ENCODE measurements at places on chromosomes 2 and 18.

DNA sequence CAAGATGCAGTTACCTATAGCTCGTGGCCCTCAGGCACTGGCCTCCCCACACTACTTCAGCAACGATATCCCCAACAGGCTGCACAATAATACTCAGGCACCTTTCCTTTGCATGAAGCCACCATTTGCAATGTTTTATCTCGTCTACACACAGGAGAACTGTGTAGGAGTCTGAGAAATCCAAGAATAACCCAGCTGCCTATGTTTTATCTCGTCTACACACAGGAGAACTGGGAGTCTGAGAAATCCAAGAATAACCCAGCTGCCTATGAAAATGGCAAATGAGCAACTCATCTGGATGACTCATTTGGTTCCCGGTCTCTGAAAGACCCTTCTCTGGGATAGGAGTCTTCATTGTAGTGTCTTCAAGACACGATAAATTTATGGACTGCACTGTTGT, 18.3 kb upstream of the LNPK start:
- DNase-seq: no peak

DNA sequence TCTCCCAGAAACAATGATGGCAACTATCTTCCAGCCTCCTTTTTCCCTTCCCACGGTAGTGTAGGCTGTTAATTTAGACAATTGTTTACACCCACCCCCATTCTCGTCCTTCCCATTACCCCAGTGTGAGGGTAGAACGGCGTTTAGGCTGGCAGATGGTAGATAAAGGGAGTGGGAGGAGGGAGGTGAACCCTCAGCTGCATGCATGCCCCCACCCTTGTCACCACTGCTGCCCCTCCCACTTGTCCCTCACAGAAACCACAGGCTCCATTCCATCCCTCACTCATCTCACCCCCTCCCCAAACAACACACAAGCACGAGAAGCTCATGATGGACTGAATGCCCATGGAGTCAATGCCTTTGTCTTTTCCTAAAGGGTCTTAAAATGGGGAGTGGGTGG, 107.9 kb upstream of the PARD3B start:
- DNase-seq: no peak

DNA sequence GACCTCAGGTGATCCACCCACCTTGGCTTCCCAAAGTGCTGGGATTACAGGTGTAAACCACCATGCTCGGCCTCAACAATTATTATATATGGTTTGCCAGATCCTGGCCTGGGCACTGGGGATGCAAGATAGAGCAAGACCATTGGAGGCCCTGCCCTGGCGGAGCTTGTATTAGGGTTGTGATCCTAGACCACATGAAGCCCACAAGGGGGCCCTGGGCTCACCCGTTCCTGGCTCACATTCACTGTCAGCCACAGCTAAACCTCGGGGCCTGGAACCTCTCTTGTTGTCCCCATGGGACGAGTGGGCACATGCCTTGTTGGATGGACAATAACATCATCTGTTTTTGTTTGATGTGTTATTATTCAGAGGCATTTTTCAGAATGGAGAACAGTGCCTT, 14.9 kb downstream of the HPCAL1 start:
- DNase-seq: peak; percentile 38

DNA sequence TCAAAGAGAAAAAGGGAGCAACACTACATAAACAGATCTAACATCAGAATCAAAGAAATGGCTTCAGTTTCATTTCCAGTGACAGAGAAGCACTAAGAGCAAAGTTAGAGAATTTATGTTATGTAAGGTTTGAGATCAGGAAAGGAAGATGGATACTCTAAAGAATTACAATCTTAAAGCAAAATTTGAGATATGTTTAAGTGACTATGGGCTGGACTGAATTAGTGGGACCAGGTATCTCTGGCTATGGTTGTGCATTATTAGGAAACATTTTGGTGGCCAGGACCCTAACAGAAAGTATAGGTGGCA, 208.2 kb downstream of the CCDC178 start:
- no peak for DNase-seq

DNA sequence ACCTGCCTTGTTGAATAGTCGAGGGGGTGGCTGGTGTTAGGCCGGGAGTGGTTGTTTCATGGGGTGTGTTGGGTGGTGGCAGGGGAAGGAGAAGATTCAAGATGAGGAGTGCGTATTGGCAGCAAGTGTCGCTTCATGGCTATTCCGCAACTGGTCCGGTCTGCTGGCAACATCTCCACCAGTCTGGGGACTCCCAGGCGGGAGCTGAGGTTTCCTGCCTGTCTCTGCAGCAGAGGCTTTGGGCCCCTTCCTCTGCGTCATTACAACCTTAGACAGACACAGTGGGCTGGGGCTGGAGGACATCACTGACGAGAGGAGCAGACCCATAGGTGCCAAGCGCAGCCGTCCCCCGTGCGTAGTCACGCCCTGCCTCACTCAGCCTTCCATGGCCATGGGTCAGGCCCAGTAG, 64.0 kb upstream of the MCFD2 start:
- DNase-seq: no peak

DNA sequence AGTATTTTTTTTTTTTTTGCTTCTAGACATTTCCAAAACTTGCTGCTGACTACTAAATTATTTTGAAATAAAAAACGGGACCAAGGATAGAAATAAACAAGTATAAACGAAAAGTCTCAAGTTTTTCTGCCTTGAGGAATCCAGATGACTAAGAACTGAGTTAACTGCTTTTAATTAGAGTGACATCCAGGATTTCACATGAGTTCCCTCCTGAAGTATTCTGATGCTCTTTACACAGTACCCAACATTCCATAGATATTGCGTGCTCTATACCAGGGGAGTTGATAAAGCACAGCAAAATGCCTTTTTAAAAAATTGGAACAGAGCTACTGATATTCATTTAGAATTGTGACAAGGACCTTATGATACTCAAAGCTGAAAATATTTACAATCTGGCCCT, 618.0 kb downstream of the CCDC85A start:
- DNase-seq: no peak

DNA sequence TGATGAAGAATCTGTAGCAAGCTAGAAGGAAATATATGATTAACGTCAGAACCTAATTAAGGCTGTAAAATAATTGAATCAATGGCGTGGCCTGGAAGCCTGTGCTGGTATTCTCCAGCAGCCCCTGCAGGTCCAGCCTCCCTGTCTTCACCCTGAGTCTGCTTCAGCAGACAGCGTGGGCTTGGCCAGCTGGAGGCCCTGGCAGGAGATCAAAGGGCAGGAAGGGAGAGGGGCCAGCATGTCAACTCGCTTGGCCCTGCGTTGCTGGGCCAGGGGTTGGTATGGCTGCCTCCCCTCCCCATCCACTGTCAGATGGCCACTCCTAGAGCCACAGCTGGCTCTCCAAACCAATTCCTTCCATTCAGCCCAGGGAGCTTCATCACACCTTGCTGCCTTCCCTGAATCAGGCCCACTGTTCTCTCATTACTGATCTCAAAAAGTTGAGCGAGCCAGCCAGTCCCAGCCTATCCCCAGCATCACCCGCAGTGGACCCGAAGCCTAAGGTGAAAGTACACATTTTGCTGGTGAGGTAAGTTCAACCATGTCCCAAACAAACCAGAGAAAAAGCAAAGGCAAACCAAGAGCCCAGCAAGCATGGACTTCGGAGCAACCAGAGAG, 228.4 kb upstream of the AGAP1 start:
- DNase-seq: no peak

- peak; percentile 72 for DNase-seq
Observed at GRCh38 chr2:98822301-98823164, 91.6 kb upstream of the MGAT4A start.

DNA sequence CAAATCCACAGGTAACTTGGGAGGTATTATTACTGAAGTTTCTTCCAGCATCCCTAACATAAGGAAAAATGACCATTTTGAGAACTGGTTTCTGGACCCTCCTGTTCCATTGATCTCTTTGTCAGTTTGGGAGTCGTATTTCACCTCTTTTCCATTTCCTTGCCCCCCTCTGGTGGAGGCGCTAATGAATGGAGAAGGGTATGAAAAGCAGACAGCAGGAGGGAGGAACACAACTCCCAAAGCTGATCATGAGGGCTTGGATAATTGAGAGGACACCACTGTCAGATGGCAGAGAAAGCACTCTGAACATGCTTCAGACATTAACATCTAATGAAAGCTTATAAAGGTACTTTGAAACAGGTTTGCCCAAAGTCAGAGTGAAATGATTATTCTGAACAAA, 56.6 kb upstream of the TLK1 start:
- no peak for DNase-seq
